Stimulated activated naive CD4-positive, alpha-beta T cell treated with Interleukin-2 at 50 U/mL for 16 hours (primary cell): ENCODE measurements at places on chromosomes 5 and 9.
A peak's percentile ranks its signal among the peaks of the same experiment; 100 is the strongest.

GRCh38 chr5:178074266-178074952 lies 38.9 kb upstream of the N4BP3 start:
- DNase-seq = no peak

GRCh38 chr5:81134566-81134965 lies 98.6 kb upstream of the CKMT2 start:
- no peak for DNase-seq

GRCh38 chr9:36136894-36137391 lies 410 bp downstream of the GLIPR2 start:
- DNase-seq = no peak

DNA sequence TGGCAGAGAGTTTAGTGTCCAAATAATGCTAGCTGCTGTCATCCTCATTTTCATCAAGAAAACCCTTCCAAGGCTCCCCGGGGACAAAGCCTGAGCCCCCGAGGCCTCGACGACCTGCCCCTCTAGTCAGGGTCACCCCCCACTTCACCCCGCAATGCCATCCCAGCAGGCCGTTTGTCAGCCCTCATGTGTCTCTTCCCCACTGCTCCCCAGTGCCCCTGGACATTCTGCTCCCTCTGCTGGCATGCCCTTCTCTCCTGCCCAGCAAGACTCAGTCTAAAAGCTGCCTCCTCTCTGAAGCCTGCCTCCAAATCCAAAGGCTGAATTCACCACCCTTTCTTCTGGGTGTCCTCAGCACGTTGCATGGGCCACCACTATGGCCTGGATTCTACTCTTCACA lies 59.3 kb downstream of the PAX5 start:
- DNase-seq = no peak

DNA sequence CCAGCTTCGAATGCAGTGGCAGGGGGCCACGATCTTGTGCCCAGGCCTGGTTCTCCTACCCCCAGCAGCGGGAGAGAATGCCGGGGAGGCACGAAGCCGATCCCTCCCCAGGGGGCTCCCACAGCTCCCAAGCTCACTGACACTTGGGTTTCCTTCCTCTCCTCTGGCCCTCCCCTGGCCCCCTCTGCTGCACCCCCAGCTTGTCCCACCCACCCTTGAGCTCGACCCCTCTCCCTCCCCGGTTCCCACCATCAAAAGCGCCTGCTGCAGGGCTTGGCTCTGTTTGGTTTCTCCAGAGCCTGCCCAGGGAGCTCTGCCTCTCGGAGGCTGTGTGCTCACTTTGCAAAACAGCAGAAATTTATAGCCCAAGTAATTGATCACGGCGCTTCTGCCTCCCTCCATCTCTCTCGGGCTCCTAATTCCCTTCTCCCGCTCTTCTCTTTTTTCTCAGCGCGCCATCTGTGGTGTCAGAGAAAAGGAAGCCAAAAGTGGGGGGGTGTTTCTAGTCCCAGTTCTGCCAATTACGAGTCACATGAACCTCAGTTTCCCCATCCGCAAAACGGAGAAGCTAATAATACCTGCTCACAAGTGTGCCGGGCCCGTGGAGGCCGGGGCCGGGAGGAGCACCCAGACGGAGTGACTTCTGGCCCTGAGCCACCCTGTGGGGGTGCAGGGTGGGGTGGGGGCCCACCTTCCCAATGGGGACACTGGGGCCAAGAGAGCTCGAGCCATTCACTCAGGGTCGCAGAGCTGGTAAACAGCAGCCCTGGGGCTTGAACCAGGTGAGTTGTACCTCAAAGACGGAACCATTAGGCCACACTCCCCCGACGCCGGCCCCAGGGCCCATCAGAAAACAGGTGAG lies 141.2 kb upstream of the IER5L start:
- DNase-seq = no peak

GRCh38 chr9:80615964-80616363 lies 1044.2 kb downstream of the TLE4 start:
- no peak for DNase-seq

GRCh38 chr5:141343242-141343952 lies at the start of gene PCDHGA3:
PCDHGA3 (plus strand) TSS chr5:141343829; CDS start chr5:141344034, 205 bp downstream.
- DNase-seq = no peak

DNA sequence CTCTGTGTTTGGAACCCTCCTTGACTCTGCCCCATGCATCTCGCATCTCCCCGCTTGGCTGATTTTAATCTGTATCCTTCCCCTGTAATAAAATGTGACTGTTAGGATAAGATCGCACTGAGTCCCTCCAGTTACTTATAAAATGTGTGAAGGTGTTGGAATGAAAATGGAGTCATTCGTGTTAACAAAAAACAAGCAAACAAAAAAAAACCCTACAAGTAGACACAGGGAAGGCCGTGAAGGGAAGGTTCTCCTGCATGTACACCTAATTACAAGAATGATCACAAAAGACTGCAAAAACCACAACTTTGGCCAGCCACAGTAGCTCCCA lies 14.2 kb upstream of the VDAC1 start:
- DNase-seq = no peak

DNA sequence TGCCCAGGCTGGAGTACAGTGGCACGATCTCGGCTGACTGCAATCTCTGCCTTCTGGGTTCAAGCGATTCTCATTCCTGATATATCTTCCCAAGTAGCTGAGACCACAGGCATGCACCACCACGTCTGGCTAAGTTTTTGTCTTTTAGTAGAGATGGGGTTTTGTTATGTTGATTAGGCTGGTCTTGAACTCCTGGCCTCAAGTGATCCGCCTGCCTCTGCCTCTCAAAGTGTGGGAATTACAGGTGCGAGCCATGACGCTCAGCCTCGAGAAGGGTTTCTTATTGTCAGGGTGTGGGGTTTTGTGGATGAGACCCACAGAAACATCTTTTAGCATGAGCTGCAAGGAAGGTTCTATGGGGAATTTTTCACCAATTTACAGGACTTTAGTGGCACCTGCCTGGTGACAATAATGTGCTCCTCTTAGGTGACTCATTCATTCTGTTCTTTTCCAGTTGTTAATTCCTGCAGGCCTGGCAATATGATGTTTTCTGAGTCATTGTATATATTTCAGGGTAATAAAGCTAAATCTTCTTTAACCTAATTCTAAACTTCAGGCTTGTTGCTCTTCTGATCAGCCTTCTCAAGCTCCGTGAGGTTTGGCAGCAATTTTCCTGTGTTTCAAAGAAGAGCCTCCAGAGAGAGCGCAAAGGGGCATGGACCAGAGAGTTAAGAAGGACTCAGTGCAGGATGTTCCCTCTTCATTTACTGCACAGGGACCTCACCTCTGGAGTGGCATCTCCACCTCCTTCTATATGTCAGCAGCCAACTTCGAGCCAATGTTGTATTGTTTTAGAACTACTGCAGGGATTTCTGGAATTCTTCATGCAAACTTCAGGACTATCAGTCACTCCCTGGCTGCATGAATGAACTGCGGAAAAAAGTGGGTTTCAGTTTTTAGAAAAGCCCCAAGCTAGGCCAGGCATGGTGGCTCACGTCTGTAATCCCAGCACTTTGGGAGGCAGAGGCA lies 77.8 kb upstream of the ZNF618 start:
- no peak for DNase-seq

DNA sequence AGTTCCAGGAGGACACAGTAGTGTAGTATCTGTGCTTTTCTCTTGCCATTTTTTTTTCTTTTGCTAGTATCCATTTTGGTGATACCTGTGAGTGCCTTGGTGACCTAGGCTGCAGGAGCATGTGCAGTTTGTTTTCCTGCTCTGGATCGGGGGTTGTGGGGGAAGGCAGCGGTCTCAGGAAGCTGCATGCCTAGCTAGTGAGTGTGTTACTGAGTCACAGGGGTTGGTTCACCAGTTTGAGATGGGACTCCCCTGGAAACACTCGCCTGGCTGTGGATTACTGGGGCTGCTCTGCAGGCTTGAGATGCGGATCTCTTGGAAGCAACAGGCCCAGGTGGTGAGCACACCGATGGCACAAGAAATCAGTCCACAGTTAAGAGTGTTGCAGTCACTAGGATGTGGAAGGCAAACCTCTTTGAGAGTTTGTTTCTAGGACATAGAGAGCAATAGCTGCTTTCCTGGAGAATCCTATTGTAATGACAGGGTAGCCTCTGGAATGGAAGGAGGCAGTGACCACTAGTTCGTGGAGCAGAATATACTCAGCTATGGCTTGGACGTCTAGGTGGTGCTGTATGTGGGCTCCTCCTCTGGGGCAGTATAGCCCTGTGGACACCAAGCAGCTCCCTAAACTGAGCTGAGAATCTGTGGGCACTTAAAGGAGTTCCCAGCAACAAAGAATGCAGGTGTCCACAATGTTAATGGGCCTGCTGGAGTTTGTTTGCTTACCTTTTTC lies 20.0 kb upstream of the SPATA31E1 start:
- no peak for DNase-seq

- no peak for DNase-seq
Observed at GRCh38 chr5:151740958-151741373, 17.5 kb downstream of the ATOX1 start.

DNA sequence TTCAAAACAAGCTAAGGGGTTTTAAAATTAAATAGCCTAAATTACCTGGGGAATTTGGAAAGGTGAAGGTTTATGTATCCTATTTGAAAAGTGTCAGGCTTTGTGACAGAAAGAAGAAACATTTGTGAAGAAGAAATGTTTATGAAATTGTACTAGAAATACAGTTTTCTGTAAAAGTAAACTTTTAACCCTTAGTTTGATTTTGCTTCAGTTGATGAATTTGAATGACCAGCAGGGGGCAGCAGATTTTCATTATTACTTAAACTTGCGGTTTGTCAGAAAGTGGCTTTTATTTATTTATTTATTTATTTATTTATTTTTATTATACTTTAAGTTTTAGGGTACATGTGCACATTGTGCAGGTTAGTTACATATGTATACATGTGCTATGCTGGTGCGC lies 58.1 kb downstream of the NNT start:
- no peak for DNase-seq

DNA sequence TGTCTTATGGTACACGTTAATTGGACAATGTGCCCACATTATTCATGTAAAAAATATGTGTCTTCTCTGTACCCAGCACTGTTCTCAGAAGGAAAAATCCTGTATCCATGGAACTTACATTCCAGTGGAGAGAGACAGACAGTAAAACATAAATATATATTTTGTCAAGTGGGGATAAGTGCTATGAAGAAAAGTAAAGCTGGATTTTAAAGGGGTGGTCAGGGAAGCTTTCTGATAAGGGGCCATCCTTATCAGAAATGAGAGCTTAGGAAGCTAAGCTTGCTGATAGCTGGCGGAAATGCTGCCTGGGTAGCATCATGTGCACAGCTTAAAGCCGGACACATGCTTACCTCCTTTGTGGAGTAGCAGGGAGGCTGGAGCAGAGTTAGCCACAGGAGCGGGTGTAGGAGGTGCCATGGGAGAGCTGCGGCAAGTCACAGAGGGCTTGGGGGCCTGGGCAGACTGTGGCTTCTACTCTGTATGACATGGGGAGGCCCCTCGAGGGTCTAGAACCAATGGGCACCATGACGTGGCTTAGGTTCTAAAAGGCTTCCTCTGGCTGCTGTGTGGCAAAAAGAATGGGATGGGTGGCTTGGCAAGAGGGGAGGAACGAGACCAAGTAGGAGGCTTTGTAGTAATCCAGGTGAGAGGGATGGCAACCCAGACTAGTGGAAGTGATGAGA lies 141.7 kb downstream of the FGF1 start:
- DNase-seq = no peak

GRCh38 chr5:158286827-158287226 lies 427.9 kb upstream of the CLINT1 start:
- DNase-seq = no peak

DNA sequence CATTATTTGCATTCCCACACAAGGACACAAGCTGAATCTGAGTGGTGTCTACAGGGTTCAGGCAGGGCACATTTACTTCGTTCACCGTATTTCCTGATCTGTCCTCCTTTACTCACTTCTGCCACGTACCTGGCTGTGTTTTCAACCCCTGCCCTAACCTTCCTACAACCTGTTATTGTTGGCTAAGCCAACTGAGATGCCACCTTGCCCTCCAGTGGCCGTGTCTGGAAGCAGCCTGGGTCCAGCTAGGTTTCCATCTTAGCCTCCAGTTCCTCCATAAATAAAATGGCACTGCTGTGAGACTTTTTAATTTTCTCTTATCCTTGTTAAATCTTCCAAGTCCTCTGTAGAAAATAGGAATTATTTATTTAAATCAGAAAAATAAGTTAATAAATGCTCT lies 64.8 kb downstream of the ATP10B start:
- peak; percentile 1 for DNase-seq

- DNase-seq = no peak
Observed at GRCh38 chr9:87603854-87604490, 106.3 kb downstream of the DAPK1 start.

DNA sequence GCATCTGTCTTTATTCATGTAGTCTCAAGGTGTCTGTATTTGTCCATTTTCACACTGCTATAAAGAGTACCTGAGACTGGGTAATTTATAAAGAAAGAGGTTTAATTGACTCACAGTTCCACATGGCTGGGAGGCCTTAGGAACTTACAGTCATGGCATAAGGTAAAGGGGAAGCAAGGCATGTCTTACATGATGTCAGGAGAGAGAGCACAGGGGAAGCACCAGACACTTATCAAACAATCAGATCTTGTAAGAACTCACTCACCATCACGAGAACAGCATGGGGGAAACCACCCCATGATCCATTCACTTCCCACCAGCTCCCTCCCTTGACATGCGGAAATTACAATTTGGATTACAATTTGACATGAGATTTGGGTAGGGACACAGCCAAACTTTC lies 44.2 kb downstream of the NLN start:
- no peak for DNase-seq

DNA sequence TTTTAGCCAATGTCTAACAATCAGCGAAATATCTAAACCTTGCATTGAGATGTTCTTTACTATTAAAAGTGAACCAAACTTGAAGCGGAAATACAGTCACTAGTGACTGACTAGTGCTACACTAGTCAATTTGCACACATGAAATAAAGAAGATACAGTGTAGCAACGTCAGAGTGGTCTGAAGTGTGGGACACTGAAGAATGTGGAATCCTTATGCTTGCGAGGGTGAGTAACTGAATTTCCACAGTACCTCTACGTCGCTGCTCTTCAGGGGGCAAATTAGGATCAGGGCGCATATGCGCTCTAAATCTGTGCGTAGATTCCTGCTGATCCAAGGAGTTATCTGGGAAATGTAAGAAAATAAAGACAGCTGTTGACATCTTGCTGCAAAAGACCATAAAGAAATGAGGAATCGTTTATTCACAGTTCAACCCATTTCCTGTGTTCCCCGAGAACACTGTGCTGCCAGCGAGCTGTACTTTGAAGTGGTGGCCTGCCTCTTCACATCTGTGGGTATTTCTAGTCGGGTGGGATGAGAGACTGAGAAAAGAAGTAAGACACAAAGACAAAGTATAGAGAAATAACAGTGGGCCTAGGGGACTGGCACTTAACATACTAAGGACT lies 39.8 kb upstream of the FLT4 start:
- no peak for DNase-seq

DNA sequence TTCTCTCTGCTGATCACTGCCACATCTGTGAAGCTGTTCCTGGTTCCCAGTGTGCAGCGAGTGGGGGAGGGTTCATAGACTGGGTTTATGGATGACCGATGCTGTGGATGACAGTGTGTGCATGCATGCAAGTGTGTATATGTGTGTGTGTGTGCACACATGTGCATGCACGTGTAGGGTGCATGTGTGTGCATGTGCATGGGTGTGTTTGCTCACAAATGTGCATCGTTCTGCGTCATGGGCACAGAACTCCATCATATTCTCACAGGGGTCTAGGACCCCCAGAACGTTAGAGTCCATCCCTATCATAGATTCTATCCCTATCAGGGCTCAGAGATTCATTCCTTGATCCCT lies 134.0 kb downstream of the PHF2 start:
- DNase-seq = no peak

GRCh38 chr5:64534033-64534432 lies 28.2 kb downstream of the RGS7BP start:
- no peak for DNase-seq
